ENCODE measurements at places on chromosomes 2 and 18.

DNA sequence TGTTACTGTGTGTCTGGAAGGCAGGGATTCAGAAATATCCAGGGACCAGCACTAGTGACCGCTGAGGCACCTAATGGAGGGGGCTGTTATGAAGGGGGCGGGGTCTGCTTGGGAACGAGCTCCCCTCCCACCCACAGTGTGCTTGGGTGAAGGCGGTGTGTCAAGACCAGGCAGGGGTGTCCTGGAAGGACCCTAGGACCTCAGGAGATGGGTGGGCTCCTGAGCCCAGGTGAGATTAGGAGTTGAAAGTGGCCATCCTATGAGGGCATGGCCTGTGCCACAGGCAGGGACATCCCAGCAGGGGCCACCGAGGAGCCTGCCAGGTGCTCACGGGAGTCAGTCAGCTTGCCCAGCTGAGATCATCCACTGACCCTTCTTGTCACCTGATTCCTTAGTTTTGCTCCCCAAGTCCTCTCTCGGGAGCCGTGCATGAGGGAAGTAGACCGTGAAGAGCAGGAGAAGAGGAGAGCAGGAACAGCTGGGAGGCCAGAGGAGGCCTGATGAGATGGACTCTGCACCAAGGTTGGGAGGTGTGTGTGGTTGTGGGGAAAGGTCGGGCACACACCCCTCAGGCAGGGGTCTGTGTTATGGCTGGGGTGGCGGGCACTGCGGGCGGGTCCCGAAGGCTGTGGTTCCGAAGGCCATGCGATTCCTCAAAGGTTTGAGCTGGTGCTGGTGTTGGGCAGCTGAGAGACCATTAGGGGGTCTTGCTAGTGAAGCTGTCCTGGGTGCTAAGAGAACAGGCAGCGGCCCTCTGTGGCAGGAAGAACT, 180.9 kb upstream of the HS6ST1 start:
- DNase-seq = peak; percentile 46

GRCh38 chr2:211468877-211469663, 912.7 kb downstream of the CPS1 start:
- no peak for DNase-seq

DNA sequence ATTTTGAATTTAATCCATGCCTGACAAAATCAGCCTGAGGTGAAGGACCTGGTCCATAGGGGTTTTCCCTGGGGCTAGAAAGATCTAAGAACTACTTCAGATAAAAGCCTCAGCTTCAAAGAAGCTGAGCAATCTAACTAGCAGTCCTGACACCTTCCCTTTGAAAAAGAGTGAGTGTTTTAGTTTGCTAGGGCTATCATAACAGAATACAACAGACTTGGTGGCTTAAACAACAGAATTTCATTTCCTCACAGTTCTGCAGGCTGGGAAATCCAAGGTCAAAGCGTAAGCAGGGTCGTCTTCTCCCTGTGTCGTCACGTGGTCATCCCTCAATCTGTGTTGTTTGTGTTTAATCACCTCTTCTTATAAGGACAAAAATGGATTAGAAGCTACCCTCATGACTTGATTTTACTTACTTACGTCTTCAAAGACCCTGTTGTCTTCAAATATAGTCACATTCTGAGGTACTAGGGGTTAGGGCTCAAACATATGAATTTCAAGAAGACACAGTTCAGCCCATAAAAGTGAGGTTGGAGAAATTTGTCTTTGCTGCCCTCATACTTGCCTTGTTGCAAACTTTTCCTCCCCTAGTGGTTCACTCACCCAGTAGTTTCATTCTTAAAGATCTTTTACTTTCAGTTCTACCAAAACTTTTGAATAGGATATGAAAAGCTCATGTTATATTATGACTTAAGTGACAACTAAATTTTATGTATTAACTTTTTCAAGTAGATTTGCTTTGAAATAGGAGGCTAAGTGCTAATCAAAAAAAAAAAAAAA, 673.8 kb downstream of the ARHGAP15 start:
- DNase-seq = no peak

- DNase-seq = no peak
These were observed 22.1 kb downstream of the SERPINE2 start for GRCh38 chr2:224016963-224017362.

GRCh38 chr2:201235860-201236811, 24.2 kb upstream of the CASP8 start:
- DNase-seq = peak; percentile 63

- no peak for DNase-seq
These were observed 98.2 kb upstream of the TMEM178A start for GRCh38 chr2:39567507-39567906.

DNA sequence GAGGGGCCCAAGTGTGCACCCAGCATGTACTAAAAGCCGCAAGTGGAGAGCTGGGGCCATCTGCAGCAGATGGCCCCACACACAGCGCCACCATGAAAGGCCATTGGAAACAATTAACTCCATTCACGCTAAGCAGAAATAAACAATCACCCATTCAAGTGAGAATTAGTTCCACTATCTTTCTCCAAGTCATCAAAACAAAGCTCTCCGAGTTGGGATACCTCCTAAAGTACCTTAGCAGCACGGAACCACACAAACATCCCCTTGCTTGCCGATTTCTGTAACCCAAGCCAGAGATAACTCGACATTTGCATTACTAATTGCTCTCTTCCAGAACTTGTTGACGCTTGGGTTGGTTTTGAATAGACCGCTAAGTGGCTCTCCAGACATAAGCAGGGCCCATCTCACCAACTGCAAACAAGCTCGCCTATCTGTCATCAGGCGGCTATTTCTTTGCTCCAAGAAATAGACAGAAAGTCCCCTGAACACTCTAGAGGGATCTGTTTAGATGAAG, 840.6 kb upstream of the SALL3 start:
- no peak for DNase-seq

DNA sequence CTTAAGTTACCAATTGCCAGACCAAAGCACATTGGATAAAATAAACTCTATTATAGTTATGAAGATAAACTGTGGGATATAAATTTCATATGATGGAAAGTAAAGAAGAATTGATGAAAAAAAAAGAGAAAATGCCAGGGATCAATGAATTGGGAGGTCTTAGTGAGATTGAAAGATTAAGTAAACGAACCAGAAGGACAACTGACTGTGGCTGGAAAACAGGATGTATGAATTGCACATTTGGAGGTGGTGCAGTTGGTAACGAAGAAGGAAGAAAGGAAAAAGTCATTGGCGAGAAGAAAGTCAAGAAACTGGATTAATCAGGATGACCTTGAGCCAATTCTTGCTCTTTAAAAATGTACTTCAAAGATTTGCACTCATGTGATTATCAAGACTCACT, 166.7 kb downstream of the NCK2 start:
- DNase-seq = no peak

DNA sequence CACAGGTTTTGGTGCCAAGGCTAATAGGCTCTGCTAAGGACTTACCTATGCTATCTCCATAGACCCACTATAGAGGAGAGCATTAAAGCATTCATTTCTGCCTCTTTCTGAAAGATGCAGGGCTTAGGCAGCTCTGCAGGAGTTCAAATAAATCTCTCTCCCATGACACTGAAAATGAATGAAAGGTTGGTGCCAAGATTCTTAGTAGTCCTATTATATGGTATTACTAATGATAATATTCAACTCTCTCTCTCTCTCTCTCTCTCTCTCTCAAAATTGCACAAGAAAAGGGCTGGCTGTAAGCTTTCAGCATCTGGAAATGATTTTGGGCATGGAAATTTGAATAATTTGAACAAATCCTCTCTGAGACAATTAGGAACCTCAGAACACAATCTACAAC, 433.7 kb downstream of the MBD2 start:
- no peak for DNase-seq
